Progenitor cell of endocrine pancreas (in vitro differentiated cells): ENCODE measurements at places on chromosomes 12 and 14. TPM values are rescaled to one million over a fixed set of nuclear protein-coding genes. Genes with fewer than 3 reads are reported as not detected.

DNA sequence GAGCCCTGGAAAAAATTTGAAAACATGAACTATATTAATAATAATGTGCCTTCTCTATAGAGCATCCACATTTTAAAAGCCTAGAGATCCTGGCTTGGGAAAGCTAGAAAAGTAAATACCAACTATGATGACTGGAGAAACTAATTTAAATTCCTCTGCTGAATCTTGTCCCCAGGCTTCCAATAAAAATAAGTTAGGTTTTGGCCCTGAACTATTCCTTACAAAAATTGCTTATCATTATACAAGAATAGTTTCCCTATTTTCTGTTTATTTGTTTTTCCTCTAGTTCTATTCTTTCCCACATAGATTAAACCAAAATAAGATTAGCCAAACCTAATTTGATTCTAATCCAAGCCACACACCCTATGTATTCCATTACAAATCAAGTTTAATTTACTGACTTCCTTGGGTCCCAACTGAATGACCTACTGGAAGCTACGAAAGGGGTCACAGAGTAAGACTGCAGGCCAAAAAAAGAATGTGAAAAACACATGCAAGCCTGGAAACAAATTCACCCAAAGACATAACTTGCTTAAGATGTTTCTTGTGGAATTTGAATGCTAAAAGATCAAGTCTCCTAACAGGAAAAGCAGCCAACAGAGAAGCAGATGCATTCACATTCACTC, 133.0 kb downstream of the PAWR start:
- no peak for DNase-seq
- H3K4me3 ChIP-seq = no peak overlapping the region
- H3K36me3 ChIP-seq = peaks cover 21% of the 10 kb centered on the region
- H3K4me1 ChIP-seq = peaks cover 38% of the 10 kb centered on the region
- H3K27ac ChIP-seq = no peak overlapping the region

GRCh38 chr12:103626498-103626897, 39.4 kb downstream of the STAB2 start:
- no peaks in the 10 kb centered on the region for H3K4me1 ChIP-seq
- no peak for DNase-seq
- H3K4me3 ChIP-seq = no peak overlapping the region

DNA sequence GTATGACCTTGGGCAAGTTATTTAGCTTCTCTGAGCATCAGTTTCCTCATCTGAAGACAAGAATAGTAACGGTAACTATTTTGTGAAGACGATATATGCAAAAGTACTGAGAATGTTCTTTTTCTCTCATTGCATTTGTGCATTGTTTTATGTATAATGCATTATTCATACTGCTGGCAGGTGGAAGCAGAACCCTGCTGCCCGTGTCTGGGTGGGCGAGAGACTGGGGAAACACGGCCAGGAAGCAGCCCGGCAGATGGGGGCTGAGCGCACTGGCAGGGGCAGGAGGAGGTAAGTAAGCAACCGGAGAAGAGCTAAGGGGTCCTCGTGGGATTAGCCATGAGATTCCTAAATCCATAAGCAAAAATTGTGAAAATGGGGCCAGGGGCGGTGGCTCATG, 115.8 kb upstream of the MED13L start:
- no peak for DNase-seq
- peaks cover 5% of the 10 kb centered on the region for H3K27me3 ChIP-seq
- H3K36me3 ChIP-seq = no peaks in the 10 kb centered on the region
- H3K27ac ChIP-seq = no peak overlapping the region

GRCh38 chr12:43812057-43812456, 5.9 kb upstream of the TWF1 start:
- no peak for DNase-seq
- H3K4me1 ChIP-seq = peaks cover 3% of the 10 kb centered on the region
- no peaks in the 10 kb centered on the region for H3K36me3 ChIP-seq
- no peak overlapping the region for H3K27ac ChIP-seq
- H3K27me3 ChIP-seq = peaks cover 4% of the 10 kb centered on the region

DNA sequence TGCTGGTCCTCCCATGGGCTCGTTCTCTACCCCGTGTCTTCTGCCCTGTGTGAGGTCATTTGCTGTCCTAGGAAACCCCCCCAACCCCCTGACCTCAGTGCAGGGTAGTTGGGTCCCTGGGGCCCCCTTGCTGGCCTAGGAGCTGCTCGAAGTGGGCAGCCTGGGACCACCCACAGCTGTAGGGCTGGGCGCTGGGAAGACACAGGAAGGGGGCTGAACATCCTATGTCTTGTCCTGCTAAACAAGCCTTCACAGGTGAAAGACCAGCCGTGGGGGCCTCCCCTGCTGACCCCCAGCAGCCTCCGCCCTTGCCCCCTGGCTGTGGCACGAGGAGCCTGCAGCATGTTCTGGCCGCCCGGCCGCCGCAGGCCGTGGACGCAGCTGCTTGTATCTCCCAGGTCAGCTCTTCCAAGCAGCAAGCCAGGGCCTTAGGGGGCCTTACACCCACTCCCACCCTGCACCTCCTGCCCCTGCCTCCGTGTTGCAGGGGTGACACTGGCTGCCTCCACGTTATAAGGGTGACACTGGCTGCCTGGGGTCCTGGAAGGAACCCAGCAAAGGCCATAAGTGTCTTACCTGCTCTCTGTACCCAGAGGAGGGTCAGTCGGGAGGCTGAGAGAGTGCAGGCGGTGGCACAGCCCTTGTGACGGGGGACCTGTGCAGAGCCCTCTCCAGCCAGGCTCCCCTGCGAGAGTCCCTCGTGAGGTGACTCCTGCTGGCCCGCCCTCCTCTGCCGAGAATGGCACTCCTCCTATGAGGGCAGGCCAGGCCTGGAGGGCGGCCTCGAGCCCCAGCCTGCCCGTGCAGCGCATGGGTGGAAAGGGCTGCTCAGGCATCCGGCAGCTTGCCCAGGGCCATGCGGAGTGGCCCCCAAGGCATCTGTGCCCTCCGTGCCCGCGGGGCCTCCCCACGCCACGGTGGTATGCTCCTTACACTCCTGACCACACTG, 11.5 kb upstream of the TEX22 start:
- no peaks in the 10 kb centered on the region for H3K27me3 ChIP-seq
- DNase-seq = no peak
- H3K4me1 ChIP-seq = no peaks in the 10 kb centered on the region
- H3K4me3 ChIP-seq = no peak overlapping the region
- no peak overlapping the region for H3K27ac ChIP-seq

DNA sequence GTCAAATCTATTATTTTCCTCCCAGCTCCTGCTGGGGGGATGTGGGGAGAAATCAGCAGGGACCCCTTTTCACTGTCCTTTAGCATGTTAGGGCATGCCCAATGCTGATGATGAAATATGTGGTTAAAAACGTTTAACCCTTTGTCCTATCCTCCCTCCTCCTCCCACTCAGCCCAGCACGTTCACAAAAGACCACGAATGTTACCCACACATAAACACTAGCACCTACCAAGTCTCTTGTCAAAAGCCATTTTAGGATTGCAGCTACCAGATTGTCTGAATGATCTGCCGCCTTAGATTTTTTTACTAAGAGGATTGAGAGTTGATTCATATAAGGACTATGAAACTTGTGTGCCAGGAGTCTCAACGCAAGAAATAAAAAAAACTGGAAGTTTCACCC, 70.4 kb downstream of the TBK1 start:
- H3K36me3 ChIP-seq = no peaks in the 10 kb centered on the region
- DNase-seq = no peak
- H3K27me3 ChIP-seq = no peaks in the 10 kb centered on the region
- no peak overlapping the region for H3K27ac ChIP-seq

GRCh38 chr14:79601579-79601978, 609.7 kb downstream of the DIO2 start:
- no peaks in the 10 kb centered on the region for H3K27me3 ChIP-seq
- no peak overlapping the region for H3K4me3 ChIP-seq
- peaks cover 2% of the 10 kb centered on the region for H3K36me3 ChIP-seq

The C1QL4 gene
- total RNA-seq = 0.64 and 0.79 TPM in 2 replicates

The NEMP1 gene
- total RNA-seq = 24.2 and 26.5 TPM in 2 replicates

The GRIN2B gene
- 0.07 TPM in 1 of 2 replicates, not detected in the other for total RNA-seq

The MLH3 gene
- total RNA-seq = 30.8 TPM in 2 replicates
